ENCODE measurements at places on chromosomes 7 and 10. TPM values are rescaled to one million over a fixed set of nuclear protein-coding genes. Genes with fewer than 3 reads are reported as not detected.

SGMS1 gene
- 48.4 TPM for total RNA-seq

IFIT1 gene
- 4.6 TPM for total RNA-seq

DNAJB12 gene
- total RNA-seq, result 33.6 TPM

H2BK1 gene
- not detected for total RNA-seq

HOXA9 gene
- total RNA-seq, result 0.70 TPM

HIP1 gene
- 22.2 TPM for total RNA-seq
